ENCODE measurements at places on chromosomes 7 and 10.

- no peak for DNase-seq
Observed at GRCh38 chr10:7471720-7472367, 61.0 kb upstream of the SFMBT2 start.

- DNase-seq, result no peak
Observed at GRCh38 chr10:119807960-119808697, 64.5 kb downstream of the MCMBP start.

DNA sequence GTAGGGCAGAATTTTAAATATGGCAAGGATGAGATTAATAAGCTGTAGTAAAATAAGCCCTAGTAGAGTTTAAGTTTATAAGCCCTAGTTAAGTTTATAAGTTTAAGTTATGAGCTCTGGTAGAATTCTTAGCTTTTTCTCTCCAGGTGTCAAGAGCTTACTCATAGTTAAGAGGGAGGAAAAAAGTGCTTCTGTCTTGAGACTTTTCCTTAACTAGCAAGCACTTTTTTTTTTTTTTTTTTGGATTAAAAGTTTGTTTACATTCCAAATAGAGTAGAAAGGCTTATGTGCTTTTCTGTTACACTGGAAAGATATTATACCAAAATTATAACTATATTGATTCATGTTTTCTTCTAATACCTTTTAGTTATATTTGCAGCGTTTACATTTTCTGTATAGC is 25.5 kb upstream of the MPP7 start:
- DNase-seq, result no peak

DNA sequence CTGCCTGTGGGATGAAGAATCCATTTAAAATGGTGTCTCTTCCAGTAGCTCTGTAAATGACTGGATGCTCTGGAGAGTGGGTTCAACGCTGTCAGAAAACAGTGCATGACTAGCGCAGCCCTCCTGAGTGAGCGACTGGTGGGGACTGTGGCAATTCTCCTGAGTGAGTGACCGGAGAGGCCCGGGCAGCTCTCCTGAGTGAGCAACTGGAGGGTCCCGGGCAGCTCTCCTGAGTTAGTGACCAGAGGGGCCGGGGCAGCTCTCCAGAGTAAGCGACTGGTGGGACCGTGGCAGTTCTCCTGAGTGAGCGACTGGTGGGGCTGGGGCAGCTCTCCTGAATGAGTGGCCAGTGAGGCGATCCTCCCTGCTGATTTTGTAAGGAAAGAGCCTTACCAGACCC is 85.5 kb downstream of the WDR37 start:
- no peak for DNase-seq

GRCh38 chr10:3959370-3960325 is 174.6 kb upstream of the KLF6 start:
- no peak for DNase-seq

GRCh38 chr7:48274662-48275061 is 103.4 kb downstream of the ABCA13 start:
- DNase-seq, result no peak

DNA sequence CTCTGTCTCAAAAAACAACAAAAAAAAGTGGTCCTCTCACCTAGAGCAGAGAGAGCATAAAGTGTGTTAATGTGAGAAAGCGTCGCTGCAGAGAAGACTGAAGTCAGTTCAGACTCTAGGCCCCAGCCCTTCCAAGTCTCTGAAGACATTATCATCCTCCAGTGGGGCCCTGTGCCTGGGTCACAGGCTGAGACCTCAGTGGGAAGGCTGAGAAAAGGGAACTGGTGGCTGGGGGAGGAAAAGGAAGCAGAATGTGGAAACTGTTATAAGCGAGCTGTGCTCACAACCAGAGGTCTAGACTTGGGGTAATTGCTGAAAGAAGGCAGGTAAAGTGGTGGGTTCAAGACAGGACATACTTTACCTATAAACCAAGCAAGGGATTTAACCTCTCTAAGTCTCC is 4.9 kb upstream of the RRP12 start:
- no peak for DNase-seq

DNA sequence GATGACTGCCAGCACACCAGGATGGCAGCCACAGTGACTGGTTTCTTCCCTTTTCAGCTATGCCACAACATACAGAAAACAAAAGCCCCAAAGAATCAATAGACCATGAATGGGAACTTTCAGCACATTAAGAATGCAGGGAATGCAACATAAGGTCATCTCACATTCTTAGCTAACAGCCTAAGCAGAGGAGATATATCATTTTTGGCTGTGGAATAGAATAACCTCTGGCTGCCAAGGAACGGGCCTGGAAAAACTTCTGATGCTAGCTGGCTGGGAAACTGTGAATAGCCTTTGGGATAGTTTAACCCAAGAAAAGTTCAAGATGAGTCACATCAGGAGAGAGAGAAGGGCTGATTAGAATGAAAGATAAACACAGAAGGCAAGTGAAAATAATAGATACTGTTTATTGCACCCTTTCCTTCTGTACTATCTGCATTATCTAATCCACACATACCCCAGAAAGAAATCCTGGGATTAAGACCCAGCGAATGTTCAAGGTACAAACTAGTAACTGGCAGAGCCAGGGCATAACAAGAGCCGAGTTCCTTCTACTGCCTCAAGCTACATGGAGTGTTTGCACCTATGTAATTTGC is 169.2 kb downstream of the SEMA3A start:
- no peak for DNase-seq

GRCh38 chr10:125840955-125841354 is 17.6 kb downstream of the BCCIP start:
- DNase-seq, result no peak

GRCh38 chr7:19020062-19020461 is 97.4 kb downstream of the TWIST1 start:
- DNase-seq, result no peak

DNA sequence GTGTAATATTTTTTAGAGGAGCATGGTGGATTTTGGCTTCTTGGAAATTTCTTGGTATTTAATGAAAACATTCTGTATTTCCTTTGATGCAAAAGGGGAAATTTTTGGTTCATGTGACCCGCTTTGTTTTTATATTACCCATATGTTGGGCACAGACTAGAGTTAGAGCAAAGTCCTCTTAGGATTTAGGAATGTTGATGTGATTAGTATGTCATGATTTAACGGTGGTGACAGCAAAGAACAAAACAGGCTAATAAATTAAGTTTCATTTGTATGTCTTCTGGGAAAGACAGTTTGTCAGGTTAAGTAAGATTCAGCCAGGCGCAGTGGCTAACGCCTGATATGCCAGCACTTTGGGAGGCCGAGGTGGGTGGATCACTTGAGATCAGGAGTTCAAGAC is 304.6 kb downstream of the REEP3 start:
- DNase-seq, result no peak

GRCh38 chr10:5811387-5811821 is 1.8 kb downstream of the GDI2 start:
- DNase-seq, result no peak

DNA sequence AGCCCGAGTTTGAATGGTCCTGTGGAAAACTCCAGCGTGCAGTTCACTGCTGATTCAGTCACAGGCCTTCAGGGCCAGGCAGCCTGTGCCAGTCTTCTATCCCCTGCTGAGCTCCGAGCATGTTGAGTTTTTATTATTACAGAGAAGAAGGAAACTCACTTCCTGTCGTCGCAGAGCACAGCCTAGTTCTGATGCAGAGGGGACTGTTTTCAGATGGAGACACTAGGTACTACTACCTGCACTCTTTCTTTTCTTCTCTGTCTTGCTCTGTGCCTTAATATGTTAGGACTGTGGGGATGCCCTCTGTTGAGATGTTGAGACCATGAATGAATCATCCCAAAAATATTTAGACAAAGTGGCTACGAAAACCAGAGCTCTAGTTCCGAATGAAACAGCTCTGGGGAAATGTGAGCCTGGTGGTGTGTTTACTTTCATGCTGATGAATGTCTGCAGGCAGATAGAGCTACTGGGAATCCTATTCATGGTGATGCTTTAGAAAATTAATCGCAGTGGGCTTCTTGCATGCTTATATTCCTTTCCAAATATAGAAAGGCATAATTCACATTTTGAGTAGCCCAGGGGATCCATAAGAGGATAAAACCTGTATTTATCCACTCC is 29.6 kb downstream of the CASP7 start:
- DNase-seq, result no peak

- DNase-seq, result no peak
Observed at GRCh38 chr7:17099083-17099973, 199.1 kb upstream of the AHR start.

DNA sequence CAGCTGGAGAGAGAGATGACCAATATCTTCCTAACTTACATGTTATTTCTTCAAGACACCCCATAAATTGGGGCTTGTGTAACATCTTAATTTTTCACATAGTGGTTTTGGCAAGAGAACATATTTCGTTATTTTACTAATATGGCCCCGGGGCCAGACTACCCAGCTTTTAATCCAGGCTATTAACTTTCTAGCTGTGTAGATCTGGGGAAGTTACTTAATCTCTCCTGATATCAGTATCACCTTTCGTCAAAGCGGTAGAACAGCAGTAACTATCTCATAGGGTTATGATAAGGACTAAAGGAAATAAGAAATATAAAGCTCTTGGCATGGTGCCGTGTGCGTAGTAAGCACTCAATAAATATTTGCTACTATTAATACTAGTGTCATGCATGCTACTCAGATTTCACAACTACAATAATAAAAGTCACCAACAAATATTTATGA is 71.6 kb upstream of the LYZL1 start:
- DNase-seq, result no peak

DNA sequence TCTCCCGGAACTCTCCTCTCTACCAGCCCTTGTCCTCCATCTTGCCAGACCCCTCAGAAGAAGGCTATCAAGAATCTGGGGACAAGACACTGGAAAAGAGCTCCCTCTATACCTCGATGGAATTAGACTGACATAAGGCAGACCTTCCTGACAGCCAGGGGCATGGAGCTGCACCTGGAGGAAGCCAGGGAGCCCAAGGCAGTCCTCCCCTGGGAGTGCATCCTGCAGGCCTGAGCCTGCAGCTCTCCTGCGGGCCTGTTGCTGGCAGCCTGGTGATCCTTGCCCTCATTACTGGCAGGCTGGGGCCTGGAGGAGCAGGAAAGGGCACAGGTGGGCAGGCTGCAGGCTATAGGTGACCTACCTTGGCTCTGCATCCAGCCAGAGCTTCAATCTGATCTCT is 323.4 kb downstream of the GRID1 start:
- DNase-seq, result peak; percentile 33

- DNase-seq, result no peak
Observed at GRCh38 chr7:151823566-151824372, 53.1 kb downstream of the PRKAG2 start.

DNA sequence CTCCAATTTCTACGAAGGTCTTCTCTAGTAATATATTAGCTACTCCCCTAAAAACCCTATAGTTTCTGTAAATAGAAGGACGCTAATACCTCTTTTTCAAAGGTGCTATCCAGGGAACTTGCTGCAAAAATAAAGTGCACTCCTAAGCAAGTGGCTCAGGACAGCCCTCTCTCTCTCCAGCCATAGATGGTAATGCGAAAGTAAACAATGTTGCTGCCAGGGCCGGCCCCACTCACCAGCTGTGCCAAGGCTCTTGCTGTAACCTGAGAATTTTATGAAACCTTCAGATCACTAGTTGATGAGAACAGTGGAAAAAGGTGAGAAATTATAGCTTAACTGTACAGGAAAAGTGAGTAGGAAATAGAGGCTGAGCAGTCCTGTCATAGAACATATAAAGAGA is 10.9 kb upstream of the TAS2R39 start:
- DNase-seq, result no peak

DNA sequence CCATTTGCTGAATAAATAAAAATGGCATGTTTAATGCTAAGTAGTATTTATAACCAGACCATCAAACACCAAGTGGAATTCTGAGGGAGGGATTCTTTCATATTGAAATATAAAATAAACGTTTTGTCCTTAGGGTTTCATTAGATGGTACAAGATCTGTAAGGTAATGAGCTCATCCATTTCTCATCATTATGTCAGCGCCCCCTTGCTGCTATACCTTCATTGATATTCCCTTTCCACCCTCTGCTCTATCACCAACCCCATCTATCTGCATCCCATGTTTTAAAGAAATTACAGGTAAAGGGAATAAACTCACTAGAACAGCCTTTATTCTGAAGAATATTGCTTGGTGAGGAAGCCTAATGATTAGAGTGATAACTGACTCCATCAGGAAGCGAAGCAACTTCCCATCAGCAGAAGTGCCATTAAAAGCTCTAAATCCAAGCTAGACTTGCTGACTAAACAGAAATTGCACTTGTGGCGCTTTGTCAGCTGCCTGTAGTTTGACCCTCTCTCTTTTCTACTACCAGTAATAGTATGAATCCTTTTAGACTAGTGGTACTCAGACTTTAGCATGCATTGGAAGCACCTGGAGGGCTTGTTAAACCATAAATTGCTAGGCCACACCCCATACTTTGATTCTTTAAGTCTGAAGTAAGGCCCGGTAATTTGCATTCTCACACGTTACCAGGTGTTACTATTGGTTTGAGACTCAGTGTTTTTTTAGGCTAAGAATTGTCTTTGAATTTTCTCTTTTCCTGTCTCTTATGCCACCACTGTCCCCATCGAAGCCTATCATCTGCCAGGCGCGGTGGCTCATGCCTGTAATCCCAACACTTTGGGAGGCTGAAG is 27.5 kb downstream of the ADD3 start:
- no peak for DNase-seq

DNA sequence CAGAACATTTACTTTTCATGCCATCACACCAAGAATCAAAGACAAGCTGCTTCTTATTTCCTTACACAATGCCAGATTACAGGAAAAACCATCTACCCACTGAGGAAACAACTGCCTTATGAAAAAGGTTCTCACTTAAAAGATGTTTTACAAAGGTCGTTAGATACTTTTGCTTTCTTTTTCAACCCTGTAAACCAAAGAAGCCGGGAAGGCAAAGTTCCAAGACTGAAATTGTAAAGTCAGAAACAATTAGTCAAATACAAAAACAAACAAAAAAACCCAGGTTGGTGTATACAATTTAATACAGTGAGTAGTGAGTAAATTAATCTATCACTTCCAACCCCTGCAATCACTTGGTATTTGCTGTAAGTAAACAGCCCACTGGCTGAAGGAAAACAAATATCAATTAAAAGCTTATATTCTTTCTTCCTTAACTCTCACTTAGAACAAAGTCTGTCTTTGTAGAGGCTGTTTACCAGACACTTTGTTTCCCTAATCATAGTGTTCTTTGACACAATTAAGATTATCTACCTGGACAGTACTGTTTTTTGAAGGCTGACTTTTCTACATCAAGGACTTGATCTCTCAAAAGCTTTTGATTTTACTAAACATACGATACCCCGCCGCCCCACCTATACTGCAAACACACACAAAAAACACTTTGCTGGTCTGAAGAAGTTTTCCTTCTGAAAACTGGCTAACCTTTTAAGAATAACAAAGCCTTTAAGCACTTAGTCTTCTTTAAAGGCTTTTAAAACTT is 18.1 kb downstream of the ERLIN1 start:
- DNase-seq, result no peak

GRCh38 chr7:96045919-96046318 is 273.6 kb downstream of the DYNC1I1 start:
- DNase-seq, result no peak

DNA sequence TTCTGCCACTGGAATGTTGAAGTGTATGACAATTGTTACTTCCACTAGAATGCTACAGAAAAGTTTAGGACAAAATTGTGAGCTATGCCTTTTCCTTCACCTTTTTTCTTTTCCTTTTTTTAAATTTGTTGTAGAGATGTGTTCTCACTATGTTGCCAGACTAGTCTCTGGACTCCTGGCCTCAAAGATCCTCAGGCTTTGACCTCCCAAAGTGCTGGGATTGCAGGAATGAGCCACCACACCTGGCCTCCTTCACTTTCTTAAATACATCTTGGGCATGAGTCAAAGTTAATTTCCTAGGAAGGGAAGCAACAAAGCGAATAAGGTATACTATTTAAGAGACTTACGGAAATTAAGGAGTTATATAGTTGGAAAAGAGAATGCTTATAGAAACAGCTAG is 2.7 kb upstream of the SNX13 start:
- no peak for DNase-seq

Data from activated CD8-positive, alpha-beta memory T cell treated with anti-CD3 and anti-CD28 coated beads, Interleukin-2, amount 50 U/mL, for 48 hours (primary cell).